T-helper 9 cell (primary cell): ENCODE measurements at places on chromosomes 3 and 15.

- no peak for DNase-seq
Measured at GRCh38 chr15:93110502-93111040, 21.6 kb upstream of the RGMA start.

DNA sequence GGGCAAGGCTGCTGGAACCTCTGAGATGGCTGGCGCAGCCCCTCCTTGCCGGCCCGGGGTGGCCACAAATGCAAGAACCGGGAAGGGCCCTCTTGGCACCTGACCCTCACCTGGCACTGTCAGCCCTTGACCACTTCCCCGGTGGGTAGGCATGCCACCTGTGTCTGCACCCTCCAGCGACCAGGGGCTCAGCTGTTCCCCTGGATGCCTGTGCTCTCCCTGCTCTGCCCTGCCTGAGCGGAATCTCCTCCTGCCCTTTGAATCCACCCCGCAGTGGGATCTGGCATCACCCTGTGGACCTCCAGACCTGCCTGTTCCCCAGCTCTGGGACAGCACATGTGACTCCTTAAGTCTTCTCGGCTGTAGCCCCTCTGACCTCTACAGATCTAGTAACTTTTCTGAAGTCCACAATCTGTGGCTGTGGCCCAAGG lies 26.1 kb upstream of the FGD5 start:
- DNase-seq, result no peak

GRCh38 chr3:122857019-122857418 lies 62.1 kb downstream of the SLC49A4 start:
- no peak for DNase-seq

DNA sequence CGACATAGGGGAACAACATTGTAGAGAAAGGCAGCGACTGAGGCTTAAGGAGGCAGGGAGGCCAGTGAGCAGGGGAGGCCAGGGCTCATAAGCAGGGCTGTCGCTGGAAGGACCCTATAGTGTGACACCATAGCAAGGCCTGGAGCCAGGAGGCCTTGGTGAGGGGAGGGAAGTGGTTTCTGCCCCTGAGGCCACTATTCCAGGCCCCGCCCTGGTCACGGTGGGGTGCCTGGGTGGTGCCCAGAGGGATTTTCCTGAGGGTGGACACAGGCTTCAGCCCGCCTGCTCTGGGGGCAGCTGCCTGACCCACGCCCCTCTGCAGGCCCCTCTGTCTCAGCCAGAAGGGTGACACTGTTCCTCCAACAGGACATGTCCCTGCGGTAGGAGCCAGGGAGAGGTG lies 147.8 kb upstream of the IQSEC1 start:
- DNase-seq, result no peak

- no peak for DNase-seq
Measured at GRCh38 chr15:71808311-71809020, 1.9 kb upstream of the NR2E3 start.

- no peak for DNase-seq
Measured at GRCh38 chr15:38829086-38829485, 264.5 kb upstream of the RASGRP1 start.

DNA sequence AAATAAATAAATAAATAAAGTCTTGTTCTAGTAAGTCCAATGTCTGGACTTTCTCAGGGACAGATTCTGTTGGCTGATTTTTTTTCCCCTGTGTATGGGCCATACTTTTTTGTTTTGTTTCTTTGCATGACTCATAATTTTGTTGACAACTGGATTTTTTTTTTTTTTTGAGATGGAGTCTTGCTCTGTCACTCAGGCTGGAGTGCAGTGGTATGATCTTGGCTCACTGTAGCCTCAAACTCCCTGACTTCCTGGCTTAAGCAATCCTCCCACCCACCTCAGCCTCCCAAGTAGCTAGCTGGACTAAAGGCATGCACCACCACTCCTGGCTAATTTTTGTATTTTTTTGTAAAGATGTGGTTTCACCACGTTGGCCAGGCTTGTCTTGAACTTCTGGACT lies 38.9 kb downstream of the TICRR start:
- DNase-seq, result no peak

GRCh38 chr3:195172039-195172684 lies 98.8 kb downstream of the XXYLT1 start:
- no peak for DNase-seq

- DNase-seq, result no peak
Measured at GRCh38 chr3:70811880-70812279, 499.4 kb upstream of the MDFIC2 start.

DNA sequence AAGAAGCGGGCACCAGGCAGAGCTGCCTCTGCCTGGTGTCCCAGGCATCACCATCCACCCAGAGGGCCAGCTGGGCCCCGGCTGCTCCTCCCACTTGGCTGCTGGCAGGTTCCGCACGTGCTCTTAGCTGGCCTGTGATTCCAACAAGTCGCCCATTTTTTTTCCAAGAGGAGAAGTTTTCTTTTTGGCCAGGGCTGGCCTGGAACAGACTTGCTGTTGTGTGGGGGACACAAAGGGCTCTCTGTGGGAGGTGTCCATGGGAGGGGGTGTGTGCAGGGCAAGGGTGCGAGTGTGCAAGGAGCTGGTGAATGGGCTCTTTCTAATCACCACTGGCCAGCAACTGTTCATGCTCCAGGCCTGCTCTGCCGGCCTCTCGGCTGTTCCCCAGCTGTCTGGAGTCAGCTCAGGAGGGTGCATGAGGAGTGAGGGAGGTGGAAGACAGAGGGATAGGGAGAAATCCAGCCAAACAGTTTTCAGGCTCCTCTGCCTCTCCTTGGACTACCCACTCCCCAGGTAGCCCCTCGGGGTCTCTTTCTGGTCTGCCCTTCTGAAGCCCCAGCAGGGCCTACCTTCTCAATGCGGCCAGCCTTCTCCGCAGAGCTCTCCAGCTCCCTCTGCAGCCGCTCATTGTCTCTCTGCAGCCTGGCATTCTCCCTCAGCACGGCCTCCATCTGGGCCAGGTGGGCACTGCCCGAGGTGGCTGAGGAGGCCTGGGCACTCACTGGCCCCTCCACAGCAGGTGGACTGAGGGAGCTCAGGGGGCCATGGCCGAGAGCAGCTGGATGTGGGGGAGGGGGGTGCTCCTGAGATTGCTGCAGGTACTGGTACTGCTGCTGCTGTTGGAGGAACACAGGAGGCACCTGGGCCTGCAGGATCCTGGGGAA lies 7.1 kb downstream of the AMOTL2 start:
- DNase-seq, result no peak

DNA sequence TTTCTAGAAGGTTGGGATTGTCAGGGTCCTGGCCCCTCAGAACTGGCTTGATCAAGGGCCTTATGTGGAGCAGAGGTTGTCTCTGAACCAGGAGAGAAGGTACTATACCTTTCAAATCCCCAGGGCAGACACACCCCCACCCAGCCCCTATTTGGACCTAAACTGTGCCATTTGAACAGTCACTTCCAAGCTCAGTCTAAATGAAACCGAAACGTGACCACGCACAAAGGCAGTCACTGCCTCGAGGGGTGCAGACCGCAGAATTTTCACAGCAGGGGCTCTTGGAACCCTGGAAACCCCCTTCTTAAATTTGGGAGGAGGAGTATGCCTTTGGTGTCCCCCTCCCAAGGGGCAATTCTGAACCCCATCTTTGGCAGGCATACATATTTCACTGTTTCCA lies 53.7 kb downstream of the GRIP2 start:
- DNase-seq, result no peak

- DNase-seq, result no peak
Measured at GRCh38 chr15:20646529-20647142, 105.0 kb upstream of the GOLGA6L6 start.

GRCh38 chr3:44903314-44903713 lies 28.9 kb downstream of the TGM4 start:
- no peak for DNase-seq

DNA sequence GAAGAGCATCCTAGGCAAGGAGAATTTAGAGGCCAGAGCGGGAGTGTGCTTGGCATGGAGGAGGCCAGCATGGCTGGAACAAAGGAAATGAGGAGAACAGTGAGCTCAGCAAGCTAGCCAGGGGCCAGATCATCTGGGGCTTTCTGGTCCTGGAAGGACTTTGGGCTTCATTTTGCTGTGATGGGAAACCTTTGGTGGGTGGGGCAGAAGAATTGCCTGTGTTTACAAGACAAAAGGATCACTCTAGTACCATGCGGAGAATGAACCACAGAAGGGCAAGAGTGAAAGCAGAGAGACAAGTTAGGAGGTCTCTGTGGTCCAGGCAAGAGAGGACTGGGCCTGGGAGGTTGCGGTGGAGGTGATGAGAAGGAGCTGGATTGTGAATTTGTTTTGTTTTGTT lies 61.6 kb upstream of the FOXP1 start:
- no peak for DNase-seq

GRCh38 chr3:10946526-10946925 lies 46.0 kb upstream of the SLC6A1 start:
- no peak for DNase-seq

GRCh38 chr3:155984791-155985417 lies 114.5 kb downstream of the GMPS start:
- no peak for DNase-seq

- no peak for DNase-seq
Measured at GRCh38 chr3:76212679-76213078, 427.3 kb upstream of the ZNF717 start.

GRCh38 chr3:52763466-52763865 lies 7.3 kb downstream of the NEK4 start:
- DNase-seq, result no peak

DNA sequence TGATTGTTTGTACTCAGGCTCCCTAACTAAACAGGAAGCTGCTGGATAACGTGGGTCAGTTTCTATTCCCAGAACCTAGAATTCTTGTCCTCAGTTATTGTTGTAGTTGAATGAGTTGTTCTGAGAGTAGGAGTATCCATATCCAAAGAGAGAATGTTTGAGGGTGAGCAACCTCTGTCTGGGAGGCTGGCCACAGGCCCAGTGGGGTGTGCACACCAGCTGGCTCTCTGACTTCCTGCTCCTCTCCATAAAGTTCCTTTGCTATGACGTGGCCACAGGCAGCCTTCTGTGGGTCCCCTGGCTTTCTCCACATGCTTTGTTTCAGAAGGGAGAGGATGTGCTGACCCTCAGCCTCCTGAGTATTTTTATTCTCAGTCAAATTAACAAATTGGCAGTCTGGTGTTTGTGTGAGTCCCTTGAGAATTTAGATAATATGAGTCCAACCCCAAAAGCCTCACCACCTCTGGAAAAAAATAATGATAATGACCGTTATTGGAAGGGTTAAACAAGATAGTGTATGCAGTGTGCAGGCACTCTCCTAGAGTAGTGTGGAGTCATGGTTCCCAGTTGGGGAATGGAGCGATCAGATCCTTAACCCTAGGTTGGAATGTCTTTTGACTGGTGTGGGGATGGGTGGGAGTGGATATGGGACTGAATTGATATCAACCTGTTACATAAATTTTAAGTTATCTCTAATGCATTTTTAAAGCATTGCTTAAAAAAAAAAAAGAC lies 47.6 kb upstream of the MED12L start:
- no peak for DNase-seq

DNA sequence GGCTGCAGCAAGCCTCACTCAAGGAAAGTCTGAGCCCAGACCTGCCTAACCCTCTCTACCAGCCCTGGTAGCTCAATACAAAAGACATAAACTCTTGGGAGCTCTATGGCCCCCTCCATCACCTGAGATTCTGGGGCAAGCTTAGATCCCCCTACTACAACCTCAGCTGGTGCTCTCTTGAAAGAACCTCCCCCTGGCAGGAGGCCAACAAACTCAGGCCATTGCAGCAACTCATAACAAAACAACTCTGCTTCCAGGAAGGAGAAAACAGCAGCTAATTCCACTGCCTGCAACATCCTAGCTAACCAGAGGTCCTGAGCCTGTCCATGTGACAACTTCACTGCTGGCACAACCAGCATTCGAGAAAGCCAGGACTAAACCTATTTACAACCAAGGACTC lies 169.2 kb downstream of the ROBO1 start:
- DNase-seq, result no peak

GRCh38 chr3:101195951-101196713 lies 124.2 kb downstream of the IMPG2 start:
- DNase-seq, result no peak

- no peak for DNase-seq
Measured at GRCh38 chr3:64174328-64174727, 50.9 kb downstream of the PRICKLE2 start.

DNA sequence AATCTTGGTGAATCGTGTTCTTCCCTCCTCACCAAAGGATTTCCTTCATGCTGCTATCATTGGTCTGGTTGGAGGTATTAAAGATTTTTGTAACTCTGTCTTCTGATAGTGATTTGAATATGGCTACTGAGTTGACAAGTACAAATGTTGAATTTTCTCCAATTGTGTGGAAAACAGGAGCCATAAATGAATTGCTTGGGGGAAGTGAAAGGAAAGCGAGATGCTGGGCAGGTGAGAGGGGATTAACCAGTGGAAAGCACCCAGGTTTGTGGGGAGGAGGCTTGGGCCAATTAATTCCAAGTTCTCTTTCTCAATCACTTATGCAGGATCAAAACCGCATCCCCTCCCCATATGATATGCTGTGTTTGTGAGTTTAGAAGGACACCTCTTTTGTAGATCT lies 372.5 kb downstream of the IL20RB start:
- no peak for DNase-seq

- DNase-seq, result no peak
Measured at GRCh38 chr3:55481744-55482495, 5.2 kb downstream of the WNT5A start.

- no peak for DNase-seq
Measured at GRCh38 chr3:76307556-76307955, 522.2 kb upstream of the ZNF717 start.

GRCh38 chr15:56737791-56738190 lies 4.5 kb upstream of the ZNF280D start:
- DNase-seq, result no peak

DNA sequence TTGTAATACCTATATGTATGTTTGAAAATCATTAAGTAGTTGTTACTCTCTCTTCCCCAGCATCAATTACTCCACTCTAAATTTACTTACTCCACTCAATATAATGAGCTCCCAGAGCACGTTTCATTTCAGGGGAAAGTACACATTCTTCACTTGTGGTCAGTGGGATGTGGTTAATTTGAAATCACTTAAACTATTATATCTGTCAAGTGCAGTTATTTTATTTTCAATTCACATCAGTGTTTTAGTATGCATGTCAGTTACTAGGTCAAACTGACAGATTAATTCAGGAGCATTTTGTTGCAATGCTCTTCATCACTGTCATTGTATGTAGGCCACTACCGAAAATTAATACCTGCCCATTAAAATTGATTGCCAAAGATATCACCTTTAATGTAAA lies 376.1 kb downstream of the ZIC4 start:
- no peak for DNase-seq

GRCh38 chr3:84536916-84537315 lies 421.9 kb upstream of the CADM2 start:
- no peak for DNase-seq

DNA sequence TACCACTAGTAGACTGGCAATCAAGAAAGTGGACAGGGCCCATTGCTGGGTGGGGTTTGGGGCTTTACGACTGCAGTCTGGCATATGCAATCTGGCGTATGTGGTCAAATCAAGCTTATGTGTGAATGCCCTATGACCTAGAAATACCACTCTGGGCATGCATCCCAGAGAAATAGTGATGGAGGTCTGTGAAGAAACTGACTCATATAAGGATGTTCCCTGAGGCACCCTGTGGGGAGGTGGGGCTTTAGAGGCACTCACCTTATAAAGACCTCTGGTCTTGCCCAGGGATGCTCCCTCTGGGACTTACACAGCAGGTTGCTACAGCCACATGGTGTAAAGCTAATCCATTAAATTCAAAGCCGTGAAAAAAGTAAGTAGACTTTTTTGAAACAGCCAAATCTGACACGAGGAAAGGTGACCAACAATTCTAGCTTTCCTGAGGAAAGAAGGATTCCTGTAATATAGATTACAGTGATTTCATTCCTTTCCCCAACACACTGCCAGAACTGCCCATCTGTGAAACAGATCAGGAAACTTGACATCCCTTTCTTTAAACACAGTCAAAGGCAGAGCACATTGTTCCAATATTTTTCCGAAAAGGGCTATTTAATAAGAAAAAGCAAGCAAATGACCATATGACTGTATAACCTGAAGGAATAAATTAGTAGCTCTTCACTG lies 13.6 kb downstream of the RARRES1 start:
- no peak for DNase-seq
